Small intestine (tissue), 16 donors: ENCODE measurements at places on chromosomes 4 and X.

- DNase-seq, result no peak
Observed at GRCh38 chr4:67638136-67638535, 62.8 kb downstream of the UBA6 start.

GRCh38 chr4:74466242-74466641 lies 21.3 kb downstream of the AREG start:
- no peak for DNase-seq

DNA sequence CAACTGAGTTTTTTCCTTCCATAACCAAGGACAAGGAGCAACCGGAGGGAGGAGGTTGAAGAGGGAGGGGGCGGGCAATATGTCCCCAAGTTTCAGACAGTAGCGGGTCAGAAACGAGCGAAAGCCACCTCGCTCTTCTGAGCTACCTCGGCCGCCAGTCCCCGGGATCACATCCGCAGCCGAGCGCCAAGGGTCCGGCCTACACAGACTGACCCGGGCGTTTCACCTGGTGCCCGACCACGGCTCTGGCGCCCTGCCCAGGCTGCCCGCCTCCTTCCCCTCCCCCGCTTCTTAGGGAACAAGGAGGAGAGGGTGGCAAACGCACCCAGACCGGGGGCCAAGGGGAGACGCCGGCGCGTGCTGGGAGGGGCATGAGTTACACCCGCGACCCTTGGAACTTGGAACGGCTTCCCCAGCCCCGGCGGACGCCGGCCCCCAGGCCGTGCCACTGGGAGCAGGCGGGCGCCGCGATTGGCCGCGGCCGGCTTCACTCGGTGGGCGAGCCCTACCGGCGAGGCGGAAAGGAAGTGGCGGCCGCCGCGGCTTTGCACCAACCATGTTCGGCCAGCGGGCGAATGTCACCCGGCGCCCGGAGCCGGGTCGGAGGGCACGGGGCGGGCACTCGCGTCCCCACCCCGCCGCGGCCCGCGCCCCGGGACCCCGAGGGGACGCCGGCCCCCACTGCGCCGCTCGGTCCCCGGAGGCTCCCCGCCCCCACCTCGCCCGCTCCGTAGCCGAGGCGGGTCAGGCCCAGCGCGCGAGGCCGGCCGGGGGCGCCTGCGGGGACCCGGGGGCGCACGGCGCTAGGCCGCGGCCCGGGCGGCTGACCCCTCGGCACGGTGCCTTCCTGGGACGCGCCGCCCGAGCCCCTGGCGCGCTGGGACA lies 1.5 kb downstream of the IRF2 start:
- peak; percentile 96 for DNase-seq

GRCh38 chr4:6009452-6009851 lies 8.8 kb downstream of the C4orf50 start:
- DNase-seq, result no peak

- DNase-seq, result no peak
Observed at GRCh38 chr4:739569-739968, 33.9 kb downstream of the PCGF3 start.

DNA sequence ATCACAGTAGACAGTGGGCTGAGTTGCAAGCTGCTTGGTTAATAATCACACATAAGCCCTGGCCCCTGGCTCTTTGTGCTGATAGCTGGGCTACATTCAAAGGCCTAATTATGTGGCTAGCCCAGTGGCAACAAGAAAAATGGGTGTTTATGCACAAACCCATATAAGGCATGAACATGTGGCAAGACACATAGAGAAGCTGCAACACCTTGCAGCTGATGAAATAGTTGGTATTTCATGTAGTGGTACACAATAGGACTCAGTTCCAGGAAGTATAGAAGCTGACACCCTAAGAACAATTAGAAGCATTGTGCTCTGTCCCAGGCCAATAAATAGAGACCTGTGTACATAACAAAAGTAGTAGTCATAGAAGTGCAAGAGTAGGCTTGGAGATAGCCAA lies 14.6 kb upstream of the ZNF630 start:
- DNase-seq, result peak; percentile 5

- DNase-seq, result peak; percentile 55
Observed at GRCh38 chrX:38154340-38154739, 66.3 kb downstream of the SRPX start.

DNA sequence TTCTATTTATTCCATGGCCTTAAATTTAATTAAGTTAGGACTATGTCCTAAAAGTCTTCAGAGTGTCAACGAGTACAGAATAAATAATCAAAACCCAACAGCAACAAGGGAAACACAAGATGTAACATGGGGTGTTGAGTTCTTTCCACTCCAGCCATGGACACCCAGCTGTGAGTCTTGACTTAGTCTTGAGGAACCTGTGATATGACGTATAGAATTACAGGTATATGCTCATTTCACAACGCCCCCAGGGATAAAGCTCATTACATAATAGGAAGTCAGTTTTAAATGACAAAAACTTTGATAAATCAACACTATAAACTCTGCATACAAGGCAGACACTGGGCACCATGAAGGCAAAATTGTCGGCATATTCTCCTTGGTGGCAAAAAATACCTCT lies 200.0 kb upstream of the CASK start:
- DNase-seq, result no peak

- no peak for DNase-seq
Observed at GRCh38 chr4:125938541-125938940, 623.8 kb downstream of the FAT4 start.

DNA sequence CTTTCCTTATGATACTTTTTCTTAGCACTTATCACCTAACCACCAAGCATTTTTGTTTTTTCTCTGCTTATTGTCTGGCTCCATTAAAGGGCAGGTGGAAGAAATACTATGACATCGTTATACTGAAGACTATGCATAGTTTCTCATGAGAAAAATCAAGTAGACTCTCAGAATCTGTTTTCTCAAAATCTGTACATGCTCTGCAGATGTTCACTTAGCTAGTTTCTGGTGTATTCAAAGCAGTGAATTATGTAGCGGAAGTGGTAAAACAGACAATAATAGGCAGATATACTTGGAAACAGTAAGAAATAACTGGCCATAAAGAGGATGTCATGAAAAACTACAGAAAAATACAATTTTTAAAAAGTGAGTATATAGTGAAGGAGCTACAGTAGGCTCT lies 146.0 kb downstream of the STIM2 start:
- DNase-seq, result no peak

DNA sequence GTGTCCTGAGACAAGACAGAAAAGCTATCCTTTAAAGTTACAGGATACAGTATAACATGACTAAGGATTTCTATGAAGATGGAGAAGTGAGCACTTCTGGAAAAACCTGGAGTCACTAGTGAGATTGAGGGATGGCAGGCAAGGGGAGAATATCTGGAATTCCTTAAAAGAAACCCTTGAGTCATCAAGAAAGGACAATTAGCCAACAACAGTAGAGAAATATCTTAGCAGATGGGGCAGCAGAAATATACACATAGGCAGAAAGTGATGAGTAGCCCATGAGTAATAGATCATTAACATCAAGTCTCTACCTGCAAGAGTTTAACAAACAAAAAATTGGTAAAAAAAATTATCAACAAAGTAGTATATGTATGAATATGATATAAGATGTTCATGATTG lies 858.8 kb upstream of the FRG1 start:
- DNase-seq, result no peak

GRCh38 chr4:94403751-94404150 lies 48.0 kb upstream of the PDLIM5 start:
- no peak for DNase-seq

DNA sequence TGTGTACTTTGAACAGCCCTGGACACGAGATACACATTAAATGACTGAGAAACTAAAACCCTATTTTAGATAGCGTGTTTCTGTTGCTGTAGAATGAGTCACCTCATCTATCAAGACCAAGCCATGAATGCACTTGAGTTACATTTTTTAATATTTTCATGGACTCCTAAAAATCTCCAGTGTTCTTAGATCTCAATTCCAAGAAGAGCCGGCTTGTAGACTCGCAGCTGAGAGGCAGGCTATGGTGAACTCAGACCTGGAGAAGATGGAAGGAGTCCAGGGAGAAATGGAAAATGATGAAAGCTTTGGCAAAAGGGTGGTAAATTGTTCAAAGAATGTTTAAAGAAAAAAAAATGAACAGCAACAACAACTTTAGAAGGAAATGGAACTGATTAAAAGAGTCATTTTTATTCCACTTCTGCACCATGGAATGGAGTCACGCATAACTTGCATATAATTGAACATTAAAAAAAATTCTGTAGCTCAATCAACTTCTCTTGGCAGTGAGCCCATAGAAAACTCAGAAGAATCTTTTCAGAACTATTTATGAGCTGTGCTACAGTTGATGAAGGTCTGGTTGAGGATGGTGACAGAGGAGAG lies 129.8 kb downstream of the MXRA5 start:
- no peak for DNase-seq

GRCh38 chrX:119991005-119991787 lies 47.6 kb upstream of the NKAP start:
- peak; percentile 10 for DNase-seq

- no peak for DNase-seq
Observed at GRCh38 chr4:88697141-88697540, 488 bp downstream of the NAP1L5 start.

GRCh38 chrX:18964026-18964425 lies 19.9 kb downstream of the PHKA2 start:
- DNase-seq, result peak; percentile 8

- DNase-seq, result no peak
Observed at GRCh38 chrX:54492340-54492739, 3.7 kb downstream of the FGD1 start.

GRCh38 chr4:122012735-122013134 lies 60.9 kb upstream of the TRPC3 start:
- no peak for DNase-seq

- no peak for DNase-seq
Observed at GRCh38 chrX:137044893-137045292, 11.1 kb upstream of the GPR101 start.

DNA sequence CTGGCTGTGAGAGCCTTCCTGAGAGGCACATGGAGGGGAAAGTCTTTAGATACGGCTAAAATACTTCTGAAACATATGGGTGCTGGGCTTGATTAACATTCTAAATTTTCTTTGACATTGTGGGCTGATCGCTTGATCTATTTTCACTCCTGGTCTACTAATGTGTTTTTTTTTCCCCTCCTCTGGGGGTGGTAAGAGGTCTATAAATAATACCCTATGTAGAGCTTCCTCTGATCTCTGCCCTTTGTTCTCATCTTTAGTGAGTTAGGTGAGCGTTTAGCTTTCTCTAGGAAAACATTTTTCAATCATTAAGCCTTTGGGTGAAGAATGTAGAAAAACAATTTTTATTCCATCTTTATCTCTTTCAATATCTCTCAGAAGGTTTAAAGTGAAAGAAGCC lies 9.8 kb downstream of the SLC4A4 start:
- DNase-seq, result no peak

DNA sequence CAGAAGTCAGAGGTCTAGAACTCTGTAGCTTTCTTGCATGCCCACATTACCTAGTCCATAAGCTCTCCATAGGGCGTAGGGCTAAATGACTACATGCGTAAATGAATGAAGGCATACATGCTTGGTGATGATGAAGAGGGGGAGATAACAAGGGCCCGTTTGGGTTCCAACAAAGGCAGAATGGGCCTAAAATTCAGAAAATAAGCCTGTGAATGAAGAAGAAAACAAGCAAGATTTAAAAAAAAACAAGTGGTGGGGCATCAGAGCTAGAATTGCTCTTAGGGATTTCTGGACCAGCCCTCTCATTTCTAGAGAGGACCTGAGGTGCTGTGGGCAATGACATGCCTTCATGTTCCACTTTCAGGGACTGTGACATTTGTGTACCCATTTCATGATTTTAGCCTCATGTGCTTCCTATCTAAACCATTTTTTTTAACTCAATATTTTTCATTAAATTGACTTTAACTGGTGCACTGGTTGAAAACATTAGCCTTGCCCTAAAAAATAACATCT lies 12.1 kb downstream of the GPRIN3 start:
- DNase-seq, result no peak

- DNase-seq, result no peak
Observed at GRCh38 chr4:85228264-85228663, 246.7 kb upstream of the ARHGAP24 start.

- no peak for DNase-seq
Observed at GRCh38 chrX:43644124-43644701, 11.9 kb upstream of the MAOA start.

GRCh38 chrX:130772105-130772775 lies 130.8 kb downstream of the ENOX2 start:
- no peak for DNase-seq

DNA sequence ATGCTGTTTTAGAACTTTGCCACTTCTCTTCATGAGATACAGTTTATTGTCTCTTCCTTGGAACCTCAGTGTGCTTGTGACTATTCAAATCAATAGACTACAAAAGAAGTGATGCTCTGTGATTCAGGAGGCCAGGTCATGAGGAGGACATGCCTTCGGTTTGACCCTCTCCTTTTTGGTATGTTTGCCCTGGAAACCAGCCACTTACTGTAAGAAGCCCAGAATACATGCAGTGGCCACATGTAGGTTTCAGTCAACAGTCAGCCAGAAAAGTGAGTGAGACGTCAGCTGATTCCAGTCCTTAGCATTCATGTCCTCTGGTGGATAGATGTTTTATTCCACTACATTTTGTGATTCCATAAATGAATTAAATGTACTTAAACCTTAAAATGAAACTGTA lies 328.7 kb downstream of the PCDH18 start:
- no peak for DNase-seq

GRCh38 chr4:148881860-148882643 lies 439.8 kb upstream of the NR3C2 start:
- no peak for DNase-seq
